ENCODE measurements at places on chromosomes 7 and 10.

- DNase-seq: no peak
Observed at GRCh38 chr7:50808282-50808888, 25.7 kb upstream of the GRB10 start.

DNA sequence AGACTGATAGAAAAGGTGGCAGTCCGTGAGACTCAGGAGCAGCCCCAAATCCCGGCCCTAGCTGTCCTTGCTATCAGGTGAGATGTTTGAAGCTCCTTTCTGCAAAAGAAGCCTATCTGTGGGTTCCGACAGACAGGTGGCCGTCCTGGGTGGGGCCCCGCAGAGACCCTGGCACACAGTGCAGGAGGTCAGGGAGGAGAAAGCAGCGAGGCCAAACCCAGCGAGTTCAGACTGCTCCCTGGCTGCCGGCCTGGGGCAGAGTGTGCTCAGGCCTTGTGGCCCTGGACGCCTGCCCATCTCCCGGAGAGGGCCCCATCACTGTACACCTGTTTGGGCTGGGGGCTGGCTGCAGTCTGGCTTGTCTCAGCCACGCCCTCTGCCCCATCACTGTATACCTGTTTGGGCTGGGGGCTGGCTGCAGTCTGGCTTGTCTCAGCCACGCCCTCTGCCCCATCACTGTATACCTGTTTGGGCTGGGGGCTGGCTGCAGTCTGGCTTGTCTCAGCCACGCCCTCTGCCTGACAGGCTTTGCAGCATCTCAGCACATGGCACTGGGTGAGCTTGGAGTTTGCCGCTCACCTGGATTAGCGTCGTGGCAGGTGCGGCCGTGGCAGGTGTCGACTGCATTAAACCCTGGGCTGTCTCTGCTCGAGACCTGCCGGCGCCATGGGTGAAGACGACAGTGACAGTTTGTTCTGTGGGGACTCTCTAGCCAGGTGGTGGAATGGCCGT, 11.8 kb upstream of the PRKAR1B start:
- no peak for DNase-seq

- no peak for DNase-seq
Observed at GRCh38 chr7:80387634-80388193, 124.2 kb downstream of the GNAT3 start.

- no peak for DNase-seq
Observed at GRCh38 chr10:67114945-67115344, 189.1 kb downstream of the LRRTM3 start.

- no peak for DNase-seq
Observed at GRCh38 chr7:33500703-33501701, 371.6 kb downstream of the BBS9 start.

DNA sequence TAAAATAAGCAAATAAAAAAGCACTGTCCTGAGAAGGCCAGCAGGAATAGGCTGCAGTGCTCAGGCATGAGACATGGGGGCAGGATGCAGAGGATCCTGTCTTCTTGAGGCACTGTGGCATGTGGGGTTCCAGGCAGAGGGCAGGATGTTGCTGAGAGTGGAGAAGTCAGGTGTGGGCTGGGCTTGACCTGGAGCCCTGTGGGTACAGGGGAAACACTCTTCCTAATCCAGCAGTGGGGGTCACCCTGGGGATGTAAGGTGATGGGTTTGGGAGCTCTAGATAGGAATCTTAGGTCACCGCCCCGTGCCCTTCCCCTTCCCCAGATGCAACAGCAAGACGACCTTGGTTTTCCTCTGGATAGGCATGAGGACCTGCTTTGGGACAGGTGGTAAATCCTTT, 13.6 kb downstream of the SUMF2 start:
- DNase-seq: no peak

DNA sequence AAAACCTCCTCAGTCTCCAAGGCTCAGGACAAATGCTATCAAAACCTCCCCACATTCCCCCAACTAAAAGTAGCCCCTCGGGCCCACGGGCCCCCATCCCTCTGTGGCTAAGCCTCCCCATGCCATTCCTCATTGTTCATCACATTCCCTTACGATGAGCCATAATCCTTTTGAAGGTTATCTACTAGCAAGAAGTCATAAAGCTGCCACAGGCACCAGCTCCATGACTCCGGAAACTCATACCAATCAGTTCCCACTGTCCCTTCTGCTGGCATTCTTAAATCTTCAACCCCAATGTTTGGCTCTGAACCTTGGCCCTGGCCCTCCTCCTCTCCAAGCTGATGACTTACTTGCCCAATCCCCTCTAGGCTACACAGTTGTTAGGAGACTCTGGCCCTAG, 19.4 kb upstream of the TM9SF3 start:
- DNase-seq: no peak

- DNase-seq: no peak
Observed at GRCh38 chr7:66699998-66700397, 40.5 kb upstream of the RABGEF1 start.

DNA sequence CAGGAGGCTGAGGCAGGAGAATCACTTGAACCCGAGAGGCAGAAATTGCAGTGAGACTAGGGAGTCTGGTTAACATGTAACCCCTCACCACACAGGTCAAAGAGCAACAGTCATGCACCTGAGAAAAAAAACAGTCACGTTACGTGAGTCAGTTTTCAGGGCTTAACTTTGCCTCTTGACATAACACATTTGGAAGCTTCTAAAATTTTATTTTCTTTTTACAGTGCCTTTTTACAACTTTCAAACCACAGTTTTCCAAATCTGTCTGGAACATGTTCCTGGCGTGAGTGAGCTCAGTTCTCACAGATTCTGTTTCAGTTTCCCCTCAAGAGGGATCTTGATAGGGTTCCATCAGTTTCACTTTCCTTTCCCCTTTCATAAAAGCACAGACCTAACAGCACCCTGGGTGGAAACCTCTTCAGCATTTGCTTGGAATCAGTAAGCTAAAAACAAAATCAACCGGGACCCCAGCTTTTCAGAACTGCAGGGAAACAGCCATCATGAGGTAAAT, 4.4 kb downstream of the IFIT3 start:
- DNase-seq: no peak

DNA sequence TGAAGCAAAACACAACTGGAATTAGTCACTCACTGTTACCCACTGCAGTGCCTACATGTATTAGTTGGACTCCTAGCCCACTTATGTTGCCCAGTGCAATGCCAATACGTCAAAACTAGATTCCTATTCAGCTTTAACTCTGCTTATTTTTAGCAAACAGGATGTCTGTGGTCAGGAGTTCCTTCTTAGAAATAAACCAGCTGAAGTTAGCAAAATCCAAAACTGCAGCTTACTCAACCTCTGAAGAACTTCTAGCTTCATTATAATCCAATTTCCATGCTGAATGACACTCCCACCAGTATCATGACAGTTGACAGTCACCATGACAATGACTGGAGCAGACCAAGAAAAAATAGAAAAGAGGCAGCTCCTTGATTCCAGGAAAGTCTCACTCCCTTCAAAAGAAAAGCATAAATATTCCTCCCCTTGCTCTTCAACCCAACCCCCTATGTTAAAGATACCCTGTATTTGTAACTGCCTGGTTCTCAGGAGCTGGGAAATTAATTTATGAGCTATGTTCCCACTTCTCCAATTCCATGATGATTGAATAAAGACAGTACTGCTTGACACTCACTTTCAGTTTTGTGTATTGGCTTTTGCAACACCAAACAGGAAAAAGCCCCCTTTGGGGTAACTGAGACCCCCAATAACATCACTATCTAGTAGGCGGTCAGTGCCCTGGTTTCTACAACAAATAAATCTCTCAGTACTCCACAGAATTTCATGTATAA, 327.4 kb downstream of the SORCS1 start:
- DNase-seq: no peak

DNA sequence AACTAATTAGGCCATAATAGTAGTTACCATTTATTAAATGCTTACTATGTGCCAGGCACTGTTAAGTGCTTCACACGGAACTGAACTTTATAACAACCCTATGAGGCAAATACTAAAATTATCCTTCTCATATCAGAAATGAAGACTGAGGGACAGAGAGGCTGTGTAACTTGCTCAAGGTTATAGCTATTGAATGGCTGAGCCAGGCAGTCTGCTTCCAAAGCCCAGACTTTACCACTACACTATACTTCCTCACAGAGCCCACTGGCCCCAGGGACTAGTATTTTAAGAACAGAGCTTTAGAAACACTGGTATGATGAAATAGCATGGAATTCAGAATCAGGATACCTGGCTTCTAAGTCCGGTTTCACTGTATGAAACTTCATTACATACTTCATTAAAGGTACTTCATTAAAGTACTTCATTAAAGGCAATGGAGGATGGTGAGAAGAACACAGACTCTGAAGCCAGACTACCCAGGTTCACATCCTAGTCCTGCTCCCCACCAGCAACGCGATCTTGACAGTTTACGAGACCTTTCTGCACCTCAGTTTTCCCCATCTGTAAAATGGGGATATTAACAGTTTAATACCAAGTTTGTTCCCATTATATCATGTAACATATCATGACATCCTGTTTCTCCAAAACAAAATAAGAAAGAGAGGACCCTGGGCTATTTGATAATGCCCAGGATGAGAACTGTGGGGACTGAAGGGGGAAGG, 19.6 kb downstream of the ANXA11 start:
- DNase-seq: no peak

DNA sequence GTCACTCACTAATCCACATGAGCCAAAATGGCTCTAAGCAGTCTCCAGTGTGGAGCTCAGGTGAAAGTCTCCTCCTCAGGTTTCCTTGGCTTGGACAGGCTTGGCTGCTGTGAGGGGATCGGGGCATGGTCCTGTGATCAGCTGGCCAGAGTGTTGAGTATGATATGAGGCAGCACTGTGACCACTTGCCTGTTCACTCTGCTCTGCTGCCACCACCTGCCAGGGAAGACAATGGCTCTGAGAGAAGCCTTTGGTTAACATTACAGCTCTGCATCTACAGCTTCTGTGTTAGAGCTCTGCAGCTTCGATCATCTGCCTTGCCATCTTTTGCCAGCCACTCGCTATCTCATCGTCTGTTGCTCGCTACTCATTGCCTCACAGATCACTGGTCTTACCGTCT, 20.1 kb upstream of the PTN start:
- no peak for DNase-seq

- DNase-seq: no peak
Observed at GRCh38 chr7:19020711-19021110, 96.7 kb downstream of the TWIST1 start.

GRCh38 chr7:18971839-18972238, 145.6 kb downstream of the TWIST1 start:
- DNase-seq: no peak

All from Peyer's patch (tissue), 4 donors.